ENCODE measurements at places on chromosomes 4 and X. TPM values are rescaled to one million over a fixed set of nuclear protein-coding genes. Genes with fewer than 3 reads are reported as not detected.

DNA sequence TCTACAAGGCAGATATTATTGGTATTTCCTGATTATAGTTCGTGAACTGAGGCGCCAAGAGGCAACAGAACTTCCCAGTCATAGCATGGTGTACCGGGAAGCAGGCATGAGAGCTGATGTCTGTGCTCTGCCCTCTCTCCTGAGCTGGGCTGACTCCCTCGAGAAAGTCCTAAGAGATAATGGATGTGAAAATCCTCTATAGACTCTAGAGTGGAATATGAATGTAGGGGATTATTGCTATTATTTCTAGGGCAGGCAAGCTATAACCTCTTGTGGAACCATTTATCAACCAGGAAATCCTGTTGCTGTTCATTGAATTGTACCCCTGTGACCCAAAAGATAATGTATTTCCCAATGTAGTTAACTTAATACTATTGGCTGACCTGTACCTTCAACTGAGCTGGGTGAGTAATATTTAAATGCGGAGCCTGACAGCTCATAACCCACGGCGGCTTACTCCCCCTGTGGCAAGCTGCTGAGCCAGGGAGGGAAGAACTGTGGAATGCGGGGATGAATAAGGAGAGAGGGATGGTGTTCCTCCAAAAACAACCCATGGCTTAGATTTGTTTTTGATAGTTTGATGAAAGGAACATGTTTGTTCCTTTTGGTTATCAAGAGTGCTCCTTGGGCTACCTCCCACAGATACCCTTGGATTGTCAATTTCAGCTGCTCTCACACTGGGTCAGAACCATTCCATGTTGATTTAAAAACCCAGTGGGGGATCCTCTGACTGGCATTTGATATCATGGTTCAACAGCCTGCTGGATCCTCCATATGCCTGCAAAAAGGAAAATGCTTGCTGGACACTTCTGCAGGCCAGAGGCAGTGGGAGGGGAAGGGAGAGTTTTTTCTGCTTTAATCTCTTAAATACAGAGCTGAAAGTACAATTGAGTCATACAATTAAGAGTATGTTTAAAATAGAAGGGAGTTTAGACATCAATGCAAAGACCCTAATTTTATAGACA is 339.0 kb upstream of the BOD1L1 start:
- DNase-seq: peak; percentile 22

DNA sequence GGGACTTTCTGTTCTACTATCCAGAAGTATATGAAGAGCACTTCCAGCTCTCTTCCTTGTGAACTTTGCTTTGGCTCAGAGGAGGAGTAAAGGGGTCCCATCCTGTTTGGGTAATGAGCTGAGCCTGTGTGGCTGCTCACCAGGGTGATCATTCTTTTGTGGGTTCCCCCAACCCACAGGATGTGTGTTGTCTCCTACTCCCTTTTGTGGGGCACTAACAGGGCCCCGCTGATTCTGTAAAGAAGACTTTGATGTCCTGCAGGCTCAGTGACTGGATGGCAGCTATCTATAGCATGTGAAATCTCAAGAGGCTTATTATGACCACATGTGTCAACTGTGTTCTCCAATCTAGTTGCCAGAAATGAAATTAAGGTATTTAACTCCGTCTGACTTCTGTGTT is 40.8 kb downstream of the ZNF518B start:
- no peak for DNase-seq

- peak; percentile 56 for DNase-seq
Observed at GRCh38 chrX:78029663-78030062, 60.2 kb upstream of the PGAM4 start.

GRCh38 chr4:38371391-38371851 is 292.6 kb upstream of the KLF3 start:
- no peak for DNase-seq

GRCh38 chrX:118164138-118164537 is 47.5 kb upstream of the KLHL13 start:
- DNase-seq: no peak

- DNase-seq: no peak
Observed at GRCh38 chr4:41155194-41155830, 59.0 kb downstream of the APBB2 start.

GRCh38 chrX:85851418-85851817 is 195.9 kb downstream of the CHM start:
- DNase-seq: peak; percentile 0

GLUD2 gene
- 1.4 TPM for total RNA-seq

GRCh38 chrX:34546366-34546765 is 110.7 kb downstream of the TMEM47 start:
- no peak for DNase-seq

- no peak for DNase-seq
Observed at GRCh38 chr4:160495356-160495755, 1392.5 kb downstream of the RAPGEF2 start.

DNA sequence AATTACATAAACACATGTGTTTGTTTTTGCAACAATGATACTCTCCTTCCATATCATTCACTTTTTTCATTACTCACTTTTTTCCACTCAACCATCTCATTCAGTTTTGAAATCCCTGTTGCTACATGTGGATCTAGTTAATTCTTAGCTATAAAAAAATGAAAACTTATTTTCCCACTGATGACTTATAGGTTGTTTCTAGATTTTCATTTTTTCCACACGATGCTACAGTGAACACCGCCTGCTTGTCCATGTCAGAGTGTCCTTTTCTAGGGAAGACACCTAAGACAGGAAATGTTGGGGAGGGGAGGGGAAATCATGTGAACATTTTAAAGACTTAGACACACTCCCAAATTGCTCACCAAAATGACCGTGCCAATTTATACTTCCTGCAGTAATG is 70.2 kb downstream of the SUPT20HL2 start:
- no peak for DNase-seq

REELD1 gene
- not detected for total RNA-seq

DNA sequence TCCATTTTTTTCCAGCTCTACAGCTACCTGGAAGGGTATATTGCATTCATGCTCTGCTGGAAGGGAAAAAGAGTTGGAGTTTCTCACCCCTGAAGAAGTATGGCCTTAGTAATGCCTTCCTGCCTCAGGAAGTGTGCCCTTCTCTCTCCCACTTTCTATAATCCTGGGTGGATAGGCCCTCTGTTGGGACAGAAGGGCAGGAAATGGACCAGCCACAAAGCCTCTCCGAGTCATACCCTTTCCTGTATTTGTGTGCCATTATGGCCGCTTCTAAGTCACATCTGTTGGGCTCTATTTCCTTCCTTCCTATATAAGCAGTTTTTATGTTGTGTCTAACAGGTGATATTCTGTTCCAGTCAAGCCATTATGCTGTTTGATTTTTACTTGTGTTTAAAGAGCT is 74.8 kb upstream of the SMARCA5 start:
- no peak for DNase-seq

MAGEB10 gene
- total RNA-seq: not detected

CYTL1 gene
- total RNA-seq: not detected

GRCh38 chrX:106917830-106918500 is 2.2 kb upstream of the CLDN2 start:
- DNase-seq: no peak

- no peak for DNase-seq
Observed at GRCh38 chr4:40461879-40462278, 126.7 kb downstream of the CHRNA9 start.

SCML1 gene
- not detected for total RNA-seq

PIR gene
- total RNA-seq: 26.8 TPM

GRCh38 chr4:184148738-184149637 is 68.7 kb downstream of the ENPP6 start:
- DNase-seq: no peak

- DNase-seq: no peak
Observed at GRCh38 chr4:107586371-107586770, 133.7 kb downstream of the PAPSS1 start.

- no peak for DNase-seq
Observed at GRCh38 chr4:89023140-89023539, 33.8 kb downstream of the FAM13A start.

- no peak for DNase-seq
Observed at GRCh38 chr4:139872274-139872673, 206.7 kb downstream of the MGST2 start.

- DNase-seq: no peak
Observed at GRCh38 chr4:79991601-79992000, 81.4 kb downstream of the ANTXR2 start.

DNA sequence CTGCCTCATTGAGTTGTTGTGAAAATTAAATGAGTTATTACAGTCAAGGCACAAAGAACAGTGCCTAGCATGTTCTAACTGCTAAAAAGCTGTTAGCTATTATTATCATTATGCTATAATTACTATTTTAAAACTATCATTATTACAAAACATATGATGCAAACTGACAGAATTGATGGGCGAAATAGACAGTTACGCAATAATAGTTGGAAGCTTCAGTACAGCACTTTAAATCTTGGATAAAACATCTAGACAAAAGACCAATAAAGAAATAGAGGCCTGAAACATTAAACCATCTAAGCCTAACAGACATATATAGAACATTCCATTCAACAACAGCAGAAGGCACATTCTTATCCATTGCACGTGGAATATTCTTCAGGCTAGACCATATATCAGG is 73.0 kb downstream of the TAB3 start:
- no peak for DNase-seq

DNA sequence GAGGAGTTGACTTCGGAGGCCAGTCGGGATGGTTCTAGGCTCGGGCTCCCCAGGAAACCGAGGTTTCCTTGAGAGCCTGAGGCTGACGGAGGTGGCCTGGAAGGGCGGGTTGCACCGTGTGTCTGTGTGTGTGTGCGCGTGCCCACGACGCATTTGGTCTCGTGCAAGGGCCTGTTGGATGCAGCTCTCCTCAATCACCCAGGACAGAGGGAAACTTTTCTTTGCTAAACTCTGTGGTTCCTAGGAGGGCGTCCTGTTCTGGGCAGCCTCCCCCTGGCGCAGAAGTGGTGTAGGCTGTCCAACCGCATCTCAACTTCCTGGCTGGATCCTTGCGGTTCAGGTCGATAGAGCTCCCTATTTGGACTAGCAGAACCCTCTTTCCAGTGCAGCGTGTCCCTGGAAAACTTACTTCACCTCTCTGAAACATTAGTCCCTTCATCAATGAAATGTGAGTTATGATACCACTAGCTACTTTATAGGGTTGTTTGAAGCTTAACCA is 973 bp downstream of the STK32B start:
- no peak for DNase-seq

DNA sequence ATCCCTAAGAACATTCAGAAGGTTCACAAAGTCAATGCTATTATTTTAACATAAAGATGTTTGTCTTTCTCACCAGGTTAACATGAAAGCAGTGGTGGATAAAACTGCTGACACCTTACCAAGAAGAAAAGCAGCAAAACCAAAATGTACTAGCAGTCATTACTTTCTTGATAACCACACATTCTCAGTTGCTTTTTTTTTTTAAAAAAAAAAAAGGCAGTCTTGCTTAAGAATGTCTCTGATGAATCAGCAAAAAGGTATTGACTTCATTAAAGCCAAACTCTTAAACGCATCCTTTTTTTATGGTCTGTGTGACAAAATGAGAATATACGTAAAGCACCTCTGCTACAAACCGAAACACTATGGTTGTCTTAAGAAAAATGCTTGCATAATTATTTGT is 31.9 kb downstream of the CDKL2 start:
- DNase-seq: no peak

DNA sequence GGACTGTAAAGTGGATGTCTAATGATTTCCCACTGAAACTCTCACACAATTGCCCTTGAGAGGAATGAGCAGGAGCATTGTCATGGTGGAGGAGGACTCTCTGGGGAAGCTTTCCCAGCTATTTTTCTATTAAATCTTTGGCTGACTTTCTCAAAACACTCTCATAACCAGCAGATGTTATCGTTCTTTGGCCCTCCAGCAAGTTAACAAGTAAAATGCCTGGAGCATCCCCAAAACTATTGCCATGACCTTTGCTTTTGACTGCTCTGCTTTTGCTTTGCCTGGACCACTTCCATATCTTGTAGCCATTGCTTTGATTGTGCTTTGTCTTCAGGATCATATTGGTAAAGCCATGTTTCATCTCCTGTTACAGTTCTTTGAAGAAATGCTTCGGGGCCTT is 120.2 kb upstream of the PDE5A start:
- DNase-seq: no peak

APLN gene
- total RNA-seq: not detected

DNA sequence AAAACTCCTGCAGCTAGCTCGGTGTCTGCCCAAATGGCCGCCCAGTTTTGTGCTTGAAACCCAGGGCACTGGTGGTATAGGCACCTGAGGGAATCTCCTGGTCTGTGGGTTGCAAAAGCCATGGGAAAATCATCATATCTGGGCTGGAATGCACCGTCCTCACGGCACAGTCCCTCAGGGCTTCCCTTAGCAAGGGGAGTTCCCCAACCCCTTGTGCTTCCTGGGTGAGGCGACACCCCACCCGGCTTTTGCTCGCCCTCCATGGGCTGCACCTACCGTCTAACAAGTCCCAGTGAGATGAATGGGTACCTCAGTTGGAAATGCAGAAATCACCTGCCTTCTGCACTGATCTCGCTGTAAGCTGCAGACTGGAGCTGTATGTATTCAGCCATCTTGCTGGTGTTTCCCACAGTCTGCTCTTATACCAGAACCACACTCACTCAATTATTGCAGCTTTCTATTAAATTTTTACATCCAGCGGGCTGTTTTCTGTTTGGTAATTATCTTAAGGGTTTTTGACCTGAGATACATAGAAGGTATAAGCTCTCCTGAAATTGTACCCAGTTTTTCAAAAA is 36.7 kb upstream of the NPNT start:
- DNase-seq: no peak

- no peak for DNase-seq
Observed at GRCh38 chr4:114472269-114473032, 126.2 kb upstream of the UGT8 start.

DNA sequence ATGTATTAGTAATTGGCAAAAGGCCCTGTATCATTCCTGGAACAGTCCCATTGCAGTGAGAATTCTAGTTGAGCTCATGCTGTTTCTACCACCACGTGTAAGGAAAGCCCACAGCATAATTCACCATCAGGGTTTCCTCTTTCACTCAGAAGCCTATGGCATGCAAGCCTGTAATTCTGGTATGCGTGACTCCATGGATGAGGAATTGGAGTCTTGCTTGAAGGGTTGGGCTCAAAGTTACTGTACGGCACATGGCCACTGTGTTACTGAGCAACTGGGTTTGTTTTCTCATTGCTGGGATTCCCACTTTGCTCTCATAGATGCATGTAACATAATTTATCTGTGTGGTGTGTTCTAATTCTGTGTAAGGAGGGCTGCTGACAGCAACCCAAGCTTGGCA is 132.3 kb upstream of the NR3C2 start:
- no peak for DNase-seq

DNA sequence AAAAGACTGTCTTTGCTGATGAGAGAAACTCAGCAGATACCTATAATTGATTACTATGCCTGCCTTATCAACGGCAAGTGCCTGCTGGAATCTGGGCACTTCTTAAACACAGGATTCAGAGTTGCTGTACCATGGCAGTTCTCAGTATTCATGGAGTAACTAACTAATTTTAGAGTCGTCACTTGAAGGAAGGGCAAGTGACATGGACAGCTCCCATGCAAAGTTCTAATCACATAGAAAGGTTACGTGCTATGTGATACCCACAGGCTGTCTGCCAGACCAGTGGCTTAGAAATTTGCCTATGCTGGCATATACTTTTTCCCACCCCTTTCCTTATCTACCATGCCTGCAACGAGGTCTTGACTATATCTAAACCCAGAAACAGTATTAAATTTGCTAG is 931.1 kb upstream of the TENM3 start:
- DNase-seq: no peak

- DNase-seq: no peak
Observed at GRCh38 chr4:31557437-31557836, 837.3 kb downstream of the PCDH7 start.

- DNase-seq: no peak
Observed at GRCh38 chr4:170007113-170007512, 19.1 kb downstream of the MFAP3L start.

Measured in G401 (cell line).